ENCODE measurements at places on chromosomes 12 and 14. TPM values are rescaled to one million over a fixed set of nuclear protein-coding genes. Genes with fewer than 3 reads are reported as not detected.

The FGD4 gene
- 10.3 TPM for total RNA-seq

The TAS2R43 gene
- 0.90 TPM for total RNA-seq

DNA sequence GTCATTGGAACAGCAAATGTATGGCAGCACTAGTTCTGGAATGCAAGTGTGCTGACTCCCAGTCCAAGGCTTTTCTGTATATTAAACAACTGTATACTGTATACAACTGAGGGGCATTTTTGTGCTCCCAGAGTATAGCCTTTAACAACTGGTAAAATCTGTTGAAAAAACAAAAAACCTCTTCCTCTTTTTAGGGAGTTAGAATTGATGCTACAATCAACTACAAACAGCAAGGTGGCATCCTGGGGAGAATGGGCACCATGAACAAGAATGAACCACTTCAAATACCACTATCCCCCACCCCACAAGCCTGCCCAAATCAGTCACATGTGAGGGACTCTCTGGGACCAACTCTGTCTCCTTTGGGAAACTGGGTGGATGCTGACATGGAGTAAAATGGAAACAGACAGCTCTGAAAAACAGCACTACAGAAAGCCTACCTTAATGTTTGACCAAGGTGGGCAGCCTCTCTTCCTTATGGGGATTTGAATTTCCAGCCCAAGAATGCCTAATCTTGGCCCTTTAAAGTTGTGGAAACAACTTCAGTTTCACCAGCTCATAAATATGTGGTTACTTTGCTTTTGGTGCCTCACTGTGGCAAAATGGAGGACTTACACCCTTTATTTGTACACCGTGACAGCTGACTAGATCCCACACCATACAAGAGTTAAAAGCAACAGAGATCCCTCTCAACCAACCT, 7.5 kb downstream of the VTI1B start:
- peak; percentile 72 for DNase-seq

DNA sequence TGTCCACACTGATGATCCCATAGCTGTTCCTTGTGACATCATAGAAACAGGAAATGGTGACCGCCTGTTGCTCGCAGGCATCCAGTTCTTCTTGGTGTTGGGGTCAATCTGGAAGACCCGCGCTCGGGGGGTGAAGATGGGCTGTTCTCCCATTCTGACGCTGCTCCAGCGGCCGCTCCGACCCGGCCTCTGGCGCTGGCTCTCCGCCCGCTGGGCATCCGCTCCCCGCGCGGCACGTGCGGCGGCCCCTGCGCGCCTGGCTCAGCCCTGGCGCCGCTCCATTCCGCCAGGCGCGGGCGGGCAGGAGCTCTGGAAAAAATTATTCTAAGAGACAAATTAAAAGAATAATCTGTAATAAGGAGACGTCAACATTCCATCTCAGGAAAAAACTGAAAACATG, 761.1 kb downstream of the TMEM121 start:
- no peak for DNase-seq

GRCh38 chr14:23445773-23446172, 10.3 kb upstream of the MYH7 start:
- DNase-seq = no peak

DNA sequence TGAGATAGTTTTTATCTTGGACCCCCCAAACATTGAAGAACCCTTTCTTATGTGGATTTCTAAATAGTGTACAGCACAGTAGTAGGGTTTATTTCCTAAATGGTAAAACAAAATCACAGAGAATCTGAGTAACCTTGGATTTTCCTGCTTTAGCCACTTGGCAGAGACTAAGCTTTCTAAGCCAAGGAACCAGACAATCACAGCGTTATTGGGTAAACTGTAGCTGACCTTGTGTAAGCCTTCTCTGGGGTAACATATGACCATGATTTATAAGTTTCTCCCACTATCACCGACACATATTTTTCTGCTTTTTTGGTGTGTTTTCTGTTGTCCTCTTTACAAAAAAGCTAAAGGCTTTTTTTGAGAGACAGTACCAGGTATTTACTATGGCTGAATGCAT, 136.3 kb upstream of the PZP start:
- DNase-seq = no peak

Data from IMR-90 (cell line).